ENCODE measurements at places on chromosomes 3 and 15.

DNA sequence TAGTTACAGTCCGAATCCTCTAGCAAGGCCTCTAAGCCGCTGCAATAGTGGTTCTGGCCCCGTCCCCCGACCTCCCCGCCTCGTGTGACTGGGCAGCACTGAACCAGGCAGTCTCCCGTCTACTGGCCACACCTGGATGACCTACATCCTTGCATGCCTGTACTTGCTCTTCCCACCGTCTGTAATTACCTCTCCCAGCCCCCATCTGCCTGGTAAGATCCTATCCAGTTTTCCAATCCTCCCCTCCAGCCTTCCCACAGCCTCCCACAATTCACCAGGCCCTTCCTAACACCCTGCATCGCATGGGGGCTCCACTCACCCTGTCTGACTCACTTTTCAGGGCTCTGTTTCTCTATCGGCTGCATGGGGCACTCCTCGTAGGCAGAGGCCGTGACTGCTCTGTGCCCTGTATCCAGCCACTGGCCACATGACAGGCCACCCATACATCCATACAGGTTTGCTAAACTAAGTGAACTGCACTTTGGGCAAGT is 32.8 kb downstream of the XXYLT1 start:
- no peak for DNase-seq

GRCh38 chr15:100508641-100509300 is 20.0 kb downstream of the CERS3 start:
- no peak for DNase-seq

GRCh38 chr3:30354513-30354912 is 251.9 kb upstream of the TGFBR2 start:
- DNase-seq, result no peak

- no peak for DNase-seq
Observed at GRCh38 chr3:51340013-51340829, 44.9 kb upstream of the MANF start.

GRCh38 chr15:42138968-42139386 is 17.5 kb downstream of the PLA2G4F start:
- DNase-seq, result no peak

DNA sequence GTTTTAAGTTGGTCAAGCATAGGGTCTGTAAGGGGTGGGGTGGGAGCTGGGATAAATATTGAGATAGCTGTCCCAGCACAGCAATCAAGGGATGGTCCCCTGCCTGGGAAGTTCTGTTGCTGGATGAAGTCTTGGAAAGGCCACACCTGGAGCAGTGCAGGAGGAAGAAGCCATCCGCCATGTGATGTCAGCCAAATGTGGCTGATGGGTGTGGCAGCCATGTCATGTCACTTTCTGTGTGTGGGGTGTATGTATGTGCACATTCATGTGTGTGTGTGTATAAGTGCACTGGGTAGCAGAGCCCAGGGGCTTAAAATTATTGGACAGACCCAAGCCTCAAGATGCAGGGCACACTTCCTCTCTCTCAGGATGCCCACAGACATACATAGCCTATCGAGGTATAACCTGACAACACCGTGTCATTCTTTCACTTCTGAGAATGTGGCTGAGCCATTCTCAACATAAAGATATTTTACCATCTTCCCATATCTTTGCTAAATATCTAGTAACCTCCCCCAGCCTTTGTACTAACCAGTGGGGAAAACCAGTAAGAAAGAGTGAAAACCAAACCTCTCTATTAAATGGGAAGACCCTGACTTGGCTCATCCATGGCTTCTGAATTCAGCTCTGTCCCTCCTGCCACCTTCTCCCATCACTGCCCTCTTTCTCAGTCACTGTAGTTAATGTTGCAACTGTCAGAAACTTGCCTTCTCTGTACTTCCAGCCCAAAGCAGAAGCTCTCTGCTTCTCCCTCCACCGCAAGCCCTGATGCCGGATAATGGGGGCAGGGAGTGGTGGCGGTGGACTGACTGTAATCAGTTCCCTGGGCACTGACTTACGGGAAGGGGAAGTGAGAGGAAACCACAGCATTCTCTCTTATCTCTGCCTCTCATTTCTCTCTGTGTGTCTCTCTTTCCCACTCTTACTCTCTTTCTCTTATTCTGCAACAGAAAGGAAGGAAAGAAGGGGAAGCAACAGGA is 11.2 kb downstream of the TNFSF10 start:
- DNase-seq, result peak; percentile 50

DNA sequence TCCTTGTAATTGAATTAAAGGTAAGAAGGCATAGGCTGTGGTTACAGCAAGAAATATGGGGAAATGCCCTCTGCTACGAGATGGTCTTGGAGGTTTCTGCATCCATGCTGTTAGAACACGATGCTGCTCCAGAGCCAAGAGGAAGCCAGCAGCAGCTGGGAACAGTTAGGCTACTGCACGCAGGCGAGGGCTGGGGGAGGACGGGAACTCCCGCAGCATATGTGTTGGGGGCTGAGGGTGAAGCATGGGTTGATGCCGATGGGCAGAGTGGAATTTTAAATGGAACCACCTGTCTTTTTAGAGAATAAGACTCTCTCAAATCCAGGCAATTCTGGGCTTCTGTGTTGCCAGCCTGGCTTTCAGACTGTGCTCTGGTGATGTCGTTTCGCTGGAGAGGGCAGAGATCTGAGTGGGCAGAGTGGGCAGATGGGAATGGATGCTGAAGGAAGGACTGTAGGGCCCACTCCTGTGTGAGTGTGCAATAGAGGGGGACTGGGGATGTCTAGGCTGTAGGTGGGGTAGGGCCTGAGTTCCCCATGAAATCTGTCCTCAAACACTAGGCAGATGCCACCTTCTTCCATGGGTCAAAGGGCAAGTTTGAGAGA is 417.0 kb upstream of the TPM1 start:
- no peak for DNase-seq

DNA sequence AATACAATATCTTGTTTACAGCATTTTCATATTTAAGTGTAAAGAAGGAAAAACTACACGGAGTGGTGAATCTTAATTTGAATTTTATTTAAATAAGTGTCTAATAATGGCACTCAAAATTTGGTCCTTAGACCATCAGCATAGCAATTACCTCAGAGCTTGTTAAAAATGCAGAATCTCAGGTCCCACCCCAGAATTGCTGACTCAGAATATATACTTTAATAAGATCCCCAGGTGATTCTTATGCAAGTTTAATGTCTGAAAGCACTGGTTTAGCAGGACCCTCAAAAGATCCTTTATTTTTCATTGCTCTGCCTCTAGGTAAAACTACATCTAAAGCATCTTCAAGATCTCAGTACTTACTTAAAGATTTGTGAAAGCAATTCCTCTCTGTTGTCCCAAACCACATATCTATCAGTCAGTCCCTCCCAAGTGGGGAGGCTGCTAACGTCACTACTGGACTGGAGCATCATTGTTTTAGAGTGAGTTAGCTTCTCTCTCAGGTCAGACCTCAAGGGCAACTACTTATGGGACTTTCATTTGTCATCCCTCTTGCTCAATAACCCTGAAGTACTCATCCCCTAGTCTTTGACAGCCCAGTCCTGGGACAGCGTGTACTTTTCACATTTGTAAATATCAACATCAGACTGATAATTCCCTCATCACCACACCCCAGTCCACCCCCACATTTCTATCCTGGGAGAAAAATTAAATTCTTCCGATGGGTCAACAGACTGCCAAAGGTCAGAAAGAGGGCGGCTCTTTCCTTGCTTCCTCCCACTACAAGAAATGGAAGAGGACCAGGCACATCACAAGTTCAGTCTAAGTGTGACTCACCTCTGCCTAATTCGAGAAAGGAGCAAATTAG is 76.7 kb downstream of the CBLB start:
- DNase-seq, result no peak

DNA sequence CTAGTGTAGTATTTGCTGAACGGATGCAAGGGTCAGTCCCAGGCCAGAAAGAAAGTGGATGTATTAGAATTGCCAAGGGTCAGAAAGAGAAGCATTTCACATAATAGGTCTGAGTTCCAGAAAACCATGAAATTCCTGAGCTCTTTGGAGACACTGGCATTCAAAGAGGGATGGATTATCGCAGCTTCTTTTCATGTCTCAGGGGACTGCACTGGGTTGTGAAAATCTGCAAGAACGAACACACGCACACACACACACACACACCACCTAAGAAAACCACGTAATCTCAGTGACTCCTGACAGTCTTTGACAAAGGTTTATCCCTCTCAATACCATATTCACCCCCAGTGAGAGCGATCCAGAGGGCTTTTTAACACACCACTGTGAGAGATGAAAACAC is 57.9 kb downstream of the TIPARP start:
- DNase-seq, result no peak

DNA sequence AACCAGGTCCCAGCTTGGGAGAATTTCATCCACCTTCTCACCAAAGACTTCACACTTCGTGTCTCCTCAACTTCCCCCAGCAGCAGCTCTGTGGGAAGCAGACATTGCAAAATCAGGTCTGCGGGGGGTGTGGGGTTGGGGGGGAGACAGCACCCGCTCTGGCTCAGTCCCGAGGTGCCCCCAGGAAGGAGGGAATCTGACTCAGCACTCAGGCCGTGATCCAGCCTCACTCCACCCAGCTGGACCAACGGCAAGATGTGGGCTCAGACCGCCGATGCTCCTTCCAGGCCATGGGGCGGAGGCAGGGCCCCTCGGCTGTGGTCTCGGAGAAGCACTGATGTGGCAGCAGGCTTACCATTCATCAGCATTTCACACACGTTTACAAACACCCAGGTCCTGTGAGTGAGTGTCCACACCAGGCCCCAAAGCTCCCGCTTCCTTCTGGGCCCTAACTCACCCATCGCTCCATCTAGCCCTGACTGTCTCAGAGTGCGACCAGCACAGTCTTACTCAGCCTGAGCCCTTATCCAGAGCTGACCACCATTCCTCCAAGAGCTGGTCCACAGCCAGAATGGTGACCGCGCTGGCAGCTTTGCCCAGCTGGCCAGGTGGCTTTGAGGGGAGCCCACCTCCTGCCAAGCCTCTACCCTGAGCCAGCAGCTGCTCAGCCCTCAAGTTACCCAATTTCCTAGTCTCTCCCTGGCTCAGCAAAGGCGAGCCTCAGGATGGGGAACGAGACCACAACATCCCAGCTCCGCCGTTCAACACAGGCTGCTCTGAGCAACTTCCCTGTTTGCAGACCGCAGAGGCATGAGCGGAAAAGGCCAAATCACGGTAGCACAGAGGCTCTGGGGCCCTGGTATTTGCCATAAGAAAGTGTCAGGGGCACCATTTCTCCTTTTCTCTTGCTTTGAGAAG is 3.3 kb downstream of the STAB1 start:
- DNase-seq, result no peak

GRCh38 chr3:159928666-159929065 is 60.0 kb upstream of the IL12A start:
- DNase-seq, result no peak

DNA sequence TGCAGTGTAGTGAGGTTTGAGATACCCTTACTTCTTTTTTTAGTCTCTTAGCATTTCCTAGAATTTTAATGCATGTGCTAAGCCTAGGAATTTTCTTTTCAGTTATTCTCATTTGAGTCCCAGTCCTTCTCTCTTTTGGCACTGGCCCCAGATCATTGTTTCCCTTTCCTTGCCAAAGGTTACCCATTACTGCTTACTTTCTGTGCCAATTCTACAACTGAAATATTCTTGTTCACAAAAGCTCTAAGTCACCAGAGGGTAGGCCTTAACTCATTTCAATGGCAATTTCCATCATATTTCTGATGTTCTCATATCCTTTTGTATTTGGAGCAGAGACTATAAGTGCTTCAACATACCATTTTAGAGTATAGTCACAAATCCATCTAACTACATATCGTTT is 199.6 kb upstream of the CBLB start:
- DNase-seq, result no peak

- DNase-seq, result no peak
Observed at GRCh38 chr3:122099255-122099654, 44.1 kb downstream of the CD86 start.

- peak; percentile 35 for DNase-seq
Observed at GRCh38 chr3:128784232-128784631, 58.2 kb downstream of the RAB7A start.

GRCh38 chr3:3194861-3195260 is 15.4 kb upstream of the CRBN start:
- no peak for DNase-seq

DNA sequence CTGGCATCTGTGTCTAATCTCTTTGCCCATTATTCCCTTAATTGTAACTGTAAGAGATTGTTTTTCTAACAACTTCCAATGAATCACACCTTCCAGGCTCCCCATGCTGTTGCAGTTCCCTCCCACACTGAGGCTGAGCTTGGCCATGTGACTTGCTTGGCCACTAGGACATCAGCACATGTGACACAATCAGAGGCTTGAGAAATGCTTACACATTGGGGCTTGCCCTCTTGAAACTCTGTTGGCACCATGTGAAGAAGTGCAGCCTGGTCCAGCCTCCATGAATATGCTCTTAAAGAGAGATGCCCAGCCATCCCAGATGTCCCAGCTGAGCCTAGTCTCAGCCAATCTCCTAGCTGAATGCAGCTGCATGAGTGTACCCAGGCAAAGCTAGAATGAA is 326.8 kb upstream of the SOX2 start:
- DNase-seq, result no peak

DNA sequence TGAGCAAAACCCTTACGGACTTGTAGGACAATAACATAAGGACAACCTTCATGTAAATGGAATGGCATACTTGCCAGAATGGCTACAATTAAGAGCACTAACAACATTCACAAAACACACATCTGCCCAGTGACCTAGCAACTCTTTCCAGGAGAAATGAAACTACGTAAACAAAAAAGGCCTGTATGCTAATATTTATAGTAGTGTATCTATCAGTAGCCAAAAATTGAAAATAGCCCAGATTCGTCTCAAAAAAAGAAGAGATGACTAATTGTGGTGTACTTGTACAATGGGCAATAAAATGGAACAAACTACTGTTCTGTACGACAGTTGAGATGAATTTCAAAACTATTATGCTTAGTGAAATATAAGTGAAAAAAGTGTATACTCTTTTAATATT is 38.4 kb downstream of the CMC1 start:
- no peak for DNase-seq

DNA sequence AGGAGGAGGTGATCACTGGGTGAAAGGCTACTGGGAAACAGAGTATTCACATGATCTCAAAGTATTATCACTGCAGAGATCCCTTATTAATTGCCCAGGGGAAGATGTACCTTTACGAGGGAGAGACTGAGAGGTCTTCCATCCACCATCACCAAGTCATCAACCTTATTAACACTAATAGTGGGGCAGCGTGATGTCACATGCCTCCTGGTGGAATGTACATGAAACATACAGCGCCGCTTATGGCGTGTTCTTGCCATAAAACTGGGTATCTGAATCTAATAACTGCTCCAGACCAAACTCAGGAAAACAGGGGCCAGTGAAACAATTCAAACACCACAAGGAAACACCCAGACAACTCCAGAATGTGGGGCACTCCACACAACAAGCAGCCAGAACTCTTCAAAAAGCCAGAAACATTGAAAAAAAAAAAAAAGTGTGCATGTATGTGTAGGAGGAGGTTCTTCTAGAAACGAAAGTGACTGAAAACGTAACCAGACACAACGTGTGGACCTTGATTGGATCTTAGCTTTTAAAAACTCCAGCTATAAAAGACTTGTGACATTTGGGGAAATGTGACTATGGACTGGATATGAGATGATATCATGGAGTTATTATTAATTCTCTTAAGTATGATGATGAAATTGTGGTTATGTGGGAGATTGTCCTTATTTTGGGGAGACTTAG is 4.6 kb downstream of the STIMATE start:
- DNase-seq, result no peak
